ENCODE measurements at places on chromosomes 3 and 15. TPM values are rescaled to one million over a fixed set of nuclear protein-coding genes. Genes with fewer than 3 reads are reported as not detected.

Gene ALS2CL
- total RNA-seq, result 15.0 TPM

GRCh38 chr15:34719695-34720094 lies 35.1 kb downstream of the GJD2 start:
- no peak for DNase-seq

GRCh38 chr3:50924638-50925037 lies 249.9 kb downstream of the DOCK3 start:
- no peak for DNase-seq

GRCh38 chr3:193594946-193595689 lies 2.1 kb downstream of the OPA1 start:
- no peak for DNase-seq

DNA sequence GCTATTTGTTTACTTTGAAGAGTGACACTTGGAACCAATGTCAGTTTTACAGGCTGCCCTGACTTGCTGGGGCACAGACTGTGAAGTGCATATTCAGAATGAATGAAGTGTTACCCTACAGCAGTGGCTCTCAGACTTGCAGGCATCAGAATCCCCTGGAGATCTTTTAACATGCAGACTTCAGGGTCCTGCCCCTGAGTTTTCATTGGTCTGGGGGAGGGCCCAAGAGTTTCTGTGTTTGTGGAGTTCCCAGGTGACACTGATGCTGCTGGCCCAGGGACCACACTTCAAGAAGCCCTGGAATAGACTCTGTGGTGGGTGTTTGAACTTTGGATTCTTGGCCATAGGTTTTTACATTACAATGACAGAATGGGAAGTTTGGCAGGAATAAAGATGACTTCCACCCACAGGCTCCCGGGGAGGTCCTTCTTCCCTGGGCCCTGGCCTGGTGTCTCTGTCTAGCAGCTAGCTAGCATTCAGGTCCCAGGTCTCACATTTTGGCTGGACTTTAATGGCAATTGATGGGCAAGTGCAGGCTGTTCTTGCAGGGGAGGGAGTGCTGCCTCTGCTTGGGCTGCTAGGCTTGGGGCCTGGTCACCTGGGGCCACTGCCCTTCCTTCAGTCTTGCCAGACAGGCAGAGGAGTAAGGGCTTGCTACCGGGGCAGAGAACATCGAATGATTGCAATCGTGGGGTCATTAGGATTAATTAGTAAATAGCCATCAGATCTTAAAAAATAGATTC lies 149.0 kb downstream of the APBA2 start:
- DNase-seq, result no peak

All from myocyte (in vitro differentiated cells).